ENCODE measurements at places on chromosomes 4 and X. TPM values are rescaled to one million over a fixed set of nuclear protein-coding genes. Genes with fewer than 3 reads are reported as not detected.

GRCh38 chrX:128928636-128929035, 594.7 kb downstream of the SMARCA1 start:
- no peak for DNase-seq

DNA sequence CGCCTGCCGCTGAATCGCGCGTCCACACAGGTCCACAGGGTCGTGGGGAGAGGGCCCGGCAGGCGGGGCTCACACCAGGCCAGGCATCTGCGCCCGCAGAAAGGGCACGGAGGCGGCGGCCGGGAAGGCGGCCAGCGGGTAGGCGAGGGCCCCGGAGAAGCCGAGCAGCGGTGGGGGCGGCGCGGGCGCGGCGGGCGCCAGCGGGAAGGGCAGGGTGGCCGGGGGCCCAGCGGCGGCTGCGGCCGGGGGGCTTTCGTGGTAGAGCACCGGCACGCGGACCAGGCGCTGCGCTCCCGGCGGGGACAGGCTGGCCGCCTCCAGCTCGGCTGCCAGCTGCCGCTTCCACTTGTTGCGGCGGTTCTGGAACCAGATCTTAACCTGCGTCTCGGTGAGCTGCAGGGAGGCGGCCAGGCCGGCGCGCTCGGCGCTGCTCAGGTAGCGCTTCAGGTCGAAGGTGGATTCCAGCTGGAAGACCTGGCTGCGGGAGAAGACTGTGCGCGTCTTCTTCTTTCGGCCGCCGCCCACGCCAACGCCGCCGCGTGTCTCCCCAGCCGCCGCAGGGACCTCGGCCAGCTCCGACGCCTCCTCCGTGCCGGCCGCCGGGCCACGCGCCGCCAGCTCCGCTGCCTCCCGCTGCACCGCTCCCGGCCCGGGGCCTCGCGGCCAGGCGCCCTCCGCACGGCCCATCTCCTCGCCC, 3.9 kb downstream of the HMX1 start:
- DNase-seq: no peak

GRCh38 chr4:48683784-48684666, 96.1 kb downstream of the FRYL start:
- no peak for DNase-seq

DNA sequence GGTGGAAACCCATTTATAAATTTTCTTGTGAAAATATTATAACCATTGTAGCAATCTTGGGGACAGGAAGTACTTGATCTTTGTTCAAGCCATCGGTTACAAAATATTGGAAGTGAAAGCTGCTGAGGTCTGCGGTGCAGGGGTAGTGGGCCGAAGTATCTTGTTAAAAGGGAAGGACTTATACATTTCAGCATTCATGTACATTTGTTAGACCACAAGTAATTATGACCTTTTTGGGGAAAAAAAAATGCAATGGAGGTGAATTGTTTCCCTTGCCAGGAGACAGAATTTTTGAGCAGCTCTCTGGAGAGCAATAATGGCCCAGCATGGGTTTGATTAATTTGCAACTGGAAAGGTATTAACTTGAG, 121.3 kb downstream of the EGF start:
- DNase-seq: no peak

DNA sequence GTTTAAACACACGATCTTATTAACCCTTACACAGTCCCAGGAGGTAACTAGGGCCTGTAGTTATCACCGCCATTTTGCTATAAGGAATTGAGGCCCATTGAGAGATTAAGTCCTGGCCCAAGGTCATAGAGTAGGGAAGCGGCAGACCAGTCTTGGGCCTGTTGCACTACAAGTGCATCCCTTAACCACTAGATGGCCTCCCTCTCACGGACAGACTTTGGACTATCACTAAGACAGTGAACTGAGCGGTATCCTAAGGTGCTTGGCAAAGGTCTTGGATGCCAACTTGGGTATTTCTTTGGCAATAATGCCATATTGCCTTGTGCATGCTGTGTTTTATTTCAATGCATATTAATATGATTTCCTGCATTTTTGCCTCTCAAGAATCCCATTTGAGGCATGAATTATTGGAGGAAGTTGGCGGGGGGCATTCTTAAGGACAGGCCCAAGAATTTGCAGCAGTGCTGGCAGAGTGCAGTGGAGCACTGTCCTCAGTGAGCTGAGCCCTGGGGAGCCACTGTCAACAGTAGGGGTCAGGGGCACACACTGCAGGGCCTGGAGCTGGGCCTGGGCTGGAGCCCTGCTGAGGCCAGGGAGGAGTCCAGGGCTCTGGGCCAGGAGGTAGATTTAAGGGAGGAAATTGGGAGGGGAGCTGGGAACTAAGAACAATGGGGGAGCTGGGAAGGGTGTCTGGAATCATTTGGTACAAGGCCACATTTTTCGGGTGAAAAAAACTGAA, 147.4 kb downstream of the SMIM20 start:
- peak; percentile 45 for DNase-seq

The DSPP gene
- total RNA-seq: not detected
